Foreskin fibroblast (primary cell): ENCODE measurements at places on chromosomes 12 and 14.

DNA sequence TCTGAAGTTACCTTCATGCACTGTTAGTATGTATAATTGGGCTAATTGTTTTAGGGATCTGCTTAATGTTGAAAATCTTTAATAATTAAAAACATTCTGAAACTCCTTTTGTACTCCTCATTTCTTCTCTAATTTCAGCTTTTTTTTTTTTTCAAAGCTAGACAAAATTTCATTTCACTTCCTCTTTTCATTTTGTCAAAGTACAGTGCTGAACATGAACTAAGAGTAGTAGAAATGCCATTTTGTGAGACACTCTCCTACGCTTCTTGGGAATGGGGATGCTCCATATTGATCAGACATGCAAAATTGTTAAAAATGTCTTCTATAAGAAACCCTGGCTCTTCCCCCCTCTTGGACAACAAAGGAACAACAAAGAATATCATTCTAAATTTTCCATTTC lies 1.7 kb downstream of the ABCD2 start:
- no peak for DNase-seq

DNA sequence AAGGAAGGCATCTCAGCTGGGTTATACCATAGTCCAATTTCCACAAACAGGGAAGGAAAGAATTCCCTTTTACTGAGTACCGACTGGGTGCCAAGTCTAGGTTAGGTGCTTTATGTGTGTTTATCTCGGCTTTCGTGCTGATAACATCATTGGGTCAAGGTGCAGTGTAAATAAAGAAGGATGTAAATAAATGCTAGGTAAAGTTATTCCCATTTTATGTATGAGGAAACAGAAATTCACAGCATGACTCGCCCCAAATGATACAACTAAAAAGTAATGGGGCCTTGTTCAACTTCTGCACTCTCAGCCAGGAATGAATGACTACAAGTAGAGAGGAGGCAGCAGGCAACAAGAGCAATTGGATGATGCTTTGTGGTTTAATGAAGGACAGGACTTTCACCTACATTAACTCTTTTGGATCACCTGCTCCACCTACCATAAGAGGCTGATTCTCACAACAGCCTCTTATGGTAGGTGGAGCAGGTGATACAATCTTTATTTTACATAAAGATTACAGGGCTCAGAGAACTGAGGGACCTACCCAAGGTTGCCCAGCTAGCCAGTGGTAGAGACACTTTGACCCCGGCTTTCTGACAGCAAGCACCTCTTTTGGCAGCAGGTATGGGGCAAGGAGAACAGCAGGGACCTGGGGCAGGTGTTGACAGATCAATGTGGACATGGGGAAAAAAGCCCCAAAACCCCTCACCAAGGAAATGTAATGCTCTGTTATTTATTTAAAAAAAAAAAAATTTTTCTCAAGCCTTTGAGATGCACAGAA lies 213.4 kb upstream of the NUDT4 start:
- no peak for DNase-seq

GRCh38 chr14:51188566-51189185 lies 51.4 kb upstream of the TMX1 start:
- no peak for DNase-seq

DNA sequence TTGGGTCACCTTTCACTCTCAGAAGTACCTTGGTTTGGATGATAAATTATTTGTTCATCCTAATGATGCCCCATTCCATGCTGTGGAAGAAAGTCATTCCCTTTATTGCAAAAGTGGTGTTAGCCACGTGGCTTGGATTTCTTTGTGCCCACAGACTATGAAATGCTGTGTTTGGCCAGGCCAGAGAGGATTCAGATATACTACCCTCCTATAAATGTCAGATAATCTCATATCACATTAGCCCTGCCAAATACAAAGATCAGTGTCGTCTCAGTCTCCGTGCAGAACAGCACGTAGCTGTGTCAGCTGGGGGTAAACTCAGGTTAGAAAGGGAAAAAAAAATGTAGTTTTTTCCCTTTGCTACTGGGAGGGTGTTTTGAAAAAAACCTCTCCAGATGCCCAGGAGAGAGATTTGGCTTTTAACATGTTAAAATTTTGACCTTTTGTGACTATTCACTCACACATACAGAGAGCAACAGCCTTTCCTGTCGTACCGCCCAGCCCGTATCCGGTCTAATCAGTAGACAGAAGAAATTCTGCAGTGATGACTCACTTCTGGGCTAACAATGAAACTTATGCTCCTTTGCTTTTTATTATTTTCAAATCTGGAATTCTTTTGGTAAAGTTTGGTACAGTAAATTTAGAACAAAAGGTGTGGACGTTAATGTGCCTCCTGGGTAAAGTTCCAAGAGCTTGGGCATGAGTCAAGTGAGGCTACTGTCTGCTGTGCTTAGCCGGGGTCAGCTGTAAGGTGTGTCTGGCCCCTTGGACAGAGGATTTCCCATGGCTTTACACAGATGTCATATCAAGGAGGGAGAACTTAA lies 8.5 kb upstream of the PTPRB start:
- peak; percentile 90 for DNase-seq

DNA sequence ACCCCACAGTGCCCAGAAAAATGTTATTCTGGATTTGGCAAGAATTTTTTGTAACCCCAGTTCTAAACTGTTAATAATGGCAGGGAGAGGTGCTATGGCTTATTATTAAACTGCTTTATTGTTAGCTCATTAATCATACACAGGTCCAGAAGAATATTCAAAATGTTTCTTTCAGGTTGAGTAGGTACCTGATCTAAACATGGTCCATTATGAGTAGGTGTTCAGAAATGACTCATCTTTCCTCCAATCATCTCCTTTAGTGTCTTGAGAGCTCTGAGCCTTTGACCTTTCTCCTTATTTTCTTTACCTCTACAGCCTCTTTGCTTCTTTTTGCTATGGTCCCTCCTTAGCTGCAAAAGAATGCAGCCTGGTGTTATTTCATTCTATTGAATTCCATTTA lies 211.0 kb upstream of the GARIN6 start:
- no peak for DNase-seq

DNA sequence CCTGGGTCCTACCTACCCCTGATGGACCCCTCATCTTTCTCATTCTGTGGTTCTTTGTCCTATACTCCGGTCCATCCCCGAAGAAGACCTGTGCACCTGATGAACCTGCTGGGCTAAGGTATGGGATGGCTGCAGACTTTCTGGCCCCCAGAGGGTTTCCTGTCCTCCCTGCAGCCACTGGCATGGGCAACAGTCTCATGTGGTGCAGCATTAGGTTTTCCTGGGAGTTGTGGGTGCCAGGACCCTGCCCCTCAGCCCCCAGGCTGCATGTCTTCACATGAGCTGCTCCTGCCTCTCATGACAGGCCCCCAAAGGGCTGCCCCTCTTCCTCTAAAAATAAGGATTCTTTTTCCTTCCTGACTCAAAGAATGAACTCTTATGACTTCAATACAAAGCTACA lies 72.3 kb upstream of the GPR68 start:
- DNase-seq: no peak

GRCh38 chr12:43882578-43883178 lies 46.8 kb downstream of the TMEM117 start:
- DNase-seq: peak; percentile 81

GRCh38 chr12:70248876-70249275 lies 5.6 kb downstream of the CNOT2 start:
- DNase-seq: no peak

DNA sequence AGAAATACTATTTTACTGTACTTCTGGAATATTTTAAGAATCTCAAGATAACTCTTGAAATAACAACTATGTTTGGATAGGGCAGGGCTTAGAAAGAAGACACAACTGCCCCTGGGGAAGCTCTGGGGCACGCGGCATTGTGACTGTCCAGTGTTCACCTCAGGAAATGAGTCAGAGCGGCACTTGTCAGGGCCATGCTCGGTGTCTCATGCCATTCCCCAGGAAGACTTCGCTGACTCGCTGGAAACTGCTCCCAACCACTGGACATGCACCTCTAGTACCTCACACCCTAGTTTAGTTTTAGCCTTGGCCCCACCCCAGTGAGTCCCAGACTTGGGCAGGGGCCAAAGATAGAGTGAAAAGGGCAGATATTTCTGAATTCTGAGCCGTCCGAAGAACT lies 192.0 kb downstream of the TTC7B start:
- peak; percentile 63 for DNase-seq

DNA sequence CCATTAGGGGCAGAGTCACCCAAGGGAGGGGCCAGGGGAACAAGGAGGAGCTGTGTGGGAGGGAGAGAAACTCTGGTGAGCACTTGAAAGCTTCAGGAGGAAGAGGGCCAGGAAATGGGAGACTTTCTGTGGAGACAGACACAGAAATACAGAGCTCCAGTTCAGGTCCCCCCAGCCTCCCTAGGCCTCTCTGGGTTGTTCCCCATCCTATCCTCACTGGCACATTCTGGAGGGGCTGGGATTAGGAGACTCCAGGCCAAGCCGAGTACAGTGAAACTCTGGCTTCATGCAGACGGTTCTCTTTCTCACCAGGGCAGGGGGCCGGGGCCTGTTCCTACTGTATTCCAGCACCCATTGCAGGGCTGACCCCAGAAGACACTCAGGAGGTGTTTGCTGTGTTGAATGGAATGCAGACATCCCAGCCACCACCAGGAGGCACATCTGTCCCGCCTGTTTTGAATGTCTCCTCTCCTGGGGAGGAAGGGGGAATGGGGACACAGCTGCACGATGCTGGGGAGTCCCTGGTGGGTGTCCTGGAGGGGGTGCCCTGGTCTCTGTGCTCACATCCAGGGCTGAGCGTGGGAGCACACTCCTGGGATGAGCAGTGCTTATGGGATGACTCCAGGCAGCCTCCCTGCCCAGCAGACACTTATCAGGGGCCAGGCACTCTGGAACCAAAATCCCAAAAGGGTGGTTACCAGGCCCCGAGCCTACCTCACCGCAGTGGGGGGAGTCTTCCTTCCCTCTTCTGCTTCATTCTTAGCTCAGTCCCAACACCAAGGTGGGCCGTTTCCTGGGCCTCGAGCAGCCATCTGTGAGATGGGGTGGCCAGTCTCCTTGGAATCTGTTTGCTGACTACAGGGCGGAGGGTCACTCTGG lies 5.5 kb upstream of the KRT84 start:
- DNase-seq: no peak

GRCh38 chr12:108856428-108857157 lies 790 bp downstream of the SSH1 start:
- peak; percentile 84 for DNase-seq

- DNase-seq: peak; percentile 61
Observed at GRCh38 chr12:115756271-115756670, 521.2 kb downstream of the MED13L start.

DNA sequence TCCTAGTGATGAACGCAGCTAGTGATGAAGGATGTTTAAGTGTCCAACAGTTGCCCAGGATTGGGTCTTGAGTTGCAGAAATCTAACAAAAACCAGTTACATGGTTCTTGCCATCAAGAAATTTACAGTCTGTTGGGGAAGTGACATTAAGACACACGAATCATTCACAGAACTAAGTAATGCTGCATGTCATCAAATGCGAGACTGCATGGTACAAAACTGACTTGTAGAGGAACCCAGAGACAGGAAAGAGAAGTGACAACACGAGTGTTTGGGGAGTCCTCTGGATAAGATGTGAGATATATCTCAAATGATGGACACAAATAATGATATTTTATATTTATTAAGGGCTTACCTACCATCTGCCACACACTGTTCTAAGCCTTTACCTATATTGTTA lies 6.1 kb upstream of the SYNE3 start:
- no peak for DNase-seq

GRCh38 chr14:36986407-36986806 lies 186.0 kb downstream of the SLC25A21 start:
- DNase-seq: no peak

DNA sequence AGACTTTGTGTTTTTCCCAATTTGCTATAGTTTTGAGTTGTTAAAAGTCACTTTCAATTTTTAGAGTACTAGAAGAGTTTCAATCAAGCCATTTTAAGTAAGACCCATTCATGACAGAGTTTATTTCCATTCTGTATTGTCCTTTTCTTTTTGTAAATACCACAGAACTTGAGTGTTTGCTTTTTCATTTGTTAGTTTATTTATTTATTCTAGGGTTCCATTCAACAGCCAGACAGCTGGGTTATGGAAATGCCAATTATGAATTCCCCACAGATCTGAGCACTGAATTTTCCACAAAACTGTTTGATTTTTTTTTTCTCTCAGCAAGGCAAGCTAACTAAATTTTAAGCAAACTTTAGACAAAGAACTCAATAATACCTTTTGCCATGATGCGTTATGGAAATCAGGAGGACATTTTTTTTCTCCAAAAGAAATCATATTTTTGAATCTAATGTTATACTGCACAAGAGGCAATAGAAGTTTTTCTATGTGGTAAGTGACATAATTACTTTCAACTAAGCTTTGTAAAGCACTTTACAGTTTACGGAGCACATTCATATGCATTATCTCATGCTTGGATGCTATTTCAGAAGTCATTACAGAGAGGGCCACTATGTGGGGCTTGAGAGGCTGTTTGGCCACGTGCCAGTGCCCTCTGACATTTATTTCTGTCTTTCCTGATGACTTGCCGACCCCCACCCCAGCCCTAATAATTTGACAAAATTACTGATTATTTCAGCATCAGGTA lies 181.5 kb downstream of the VRK1 start:
- no peak for DNase-seq
